ENCODE measurements at places on chromosomes 2 and 18.

GRCh38 chr2:145725876-145726275 lies 1206.0 kb upstream of the ZEB2 start:
- no peak for DNase-seq

DNA sequence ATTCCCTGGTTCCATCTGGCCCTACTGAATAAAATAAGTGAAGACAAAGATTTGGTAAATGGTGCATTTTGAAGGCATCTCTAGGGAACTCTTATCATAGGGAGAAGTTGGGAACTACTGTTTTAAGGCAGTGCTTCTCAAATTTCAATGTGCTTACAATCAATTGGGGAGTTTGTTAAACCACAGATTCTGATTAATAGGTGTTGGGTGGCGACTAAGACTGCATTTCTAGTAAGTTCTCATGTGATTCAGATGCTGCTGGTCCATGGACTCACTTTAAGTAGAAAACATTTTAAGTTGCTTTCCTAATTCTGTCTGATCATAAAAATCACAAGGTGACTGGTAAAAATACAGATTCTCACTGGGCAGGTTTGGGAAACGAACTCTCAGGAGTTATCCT lies 14.6 kb downstream of the FARSB start:
- peak; percentile 11 for DNase-seq

DNA sequence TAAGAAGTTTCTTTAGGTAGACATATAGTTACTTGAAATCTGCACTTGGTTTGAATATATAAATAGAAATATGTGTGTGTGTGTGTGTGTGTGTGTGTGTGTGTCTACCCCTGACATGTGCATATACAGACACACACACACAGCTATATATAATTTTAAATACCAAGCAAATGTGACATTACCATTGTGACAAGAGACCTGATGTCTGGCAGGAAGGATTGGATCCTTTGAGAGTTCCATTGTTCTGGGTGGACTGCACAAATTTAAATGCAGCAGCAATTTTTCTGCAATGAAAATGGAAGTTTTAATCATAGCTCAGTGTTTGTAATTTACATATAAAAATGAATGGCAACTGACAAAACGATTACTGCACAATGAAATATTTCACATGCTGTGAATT lies 87.8 kb upstream of the CCDC195 start:
- no peak for DNase-seq

- DNase-seq = peak; percentile 55
These were observed 45.6 kb upstream of the SLC14A2 start for GRCh38 chr18:45569566-45570275.

DNA sequence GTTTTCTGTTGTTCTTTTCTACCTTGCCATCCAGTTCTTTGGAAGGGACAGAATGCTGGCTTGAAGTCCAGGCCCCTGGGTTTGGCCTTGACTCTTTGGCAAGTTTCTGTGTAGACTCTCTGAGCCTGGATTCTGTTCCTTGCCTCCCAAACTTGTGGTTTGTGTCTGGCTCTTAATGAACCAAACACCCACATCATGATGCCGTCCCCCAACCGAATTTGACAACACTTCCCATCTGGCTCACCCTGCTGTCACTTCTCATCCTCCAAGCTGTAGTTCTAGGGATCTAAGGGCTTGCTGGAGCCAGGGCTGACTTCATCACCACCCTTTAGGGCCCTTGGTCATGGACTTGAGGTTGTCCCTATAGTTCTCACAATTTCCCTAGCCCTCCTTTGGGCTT lies 68.9 kb upstream of the CELF4 start:
- no peak for DNase-seq

DNA sequence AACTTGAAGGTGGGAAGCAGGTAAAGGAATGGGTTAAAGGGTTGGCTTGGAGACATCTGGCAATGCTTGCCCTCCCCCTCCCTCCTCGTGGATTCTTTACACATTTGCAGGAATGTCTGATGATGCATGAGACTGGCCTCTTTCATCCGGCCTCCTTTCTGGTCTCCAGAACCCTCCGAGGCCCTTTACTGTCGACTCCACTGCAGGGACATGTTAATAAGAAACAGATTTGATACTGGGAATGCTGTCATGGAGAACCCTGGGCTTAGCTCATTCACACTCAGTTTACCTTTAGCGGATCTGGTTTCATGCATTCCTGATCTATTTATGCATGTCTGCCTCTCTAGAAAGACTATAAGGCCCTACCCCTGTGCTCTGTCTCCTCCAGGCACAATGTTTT lies 238.7 kb downstream of the TGIF1 start:
- DNase-seq = peak; percentile 100

- no peak for DNase-seq
These were observed 18.3 kb upstream of the BMP10 start for GRCh38 chr2:68889500-68889899.

DNA sequence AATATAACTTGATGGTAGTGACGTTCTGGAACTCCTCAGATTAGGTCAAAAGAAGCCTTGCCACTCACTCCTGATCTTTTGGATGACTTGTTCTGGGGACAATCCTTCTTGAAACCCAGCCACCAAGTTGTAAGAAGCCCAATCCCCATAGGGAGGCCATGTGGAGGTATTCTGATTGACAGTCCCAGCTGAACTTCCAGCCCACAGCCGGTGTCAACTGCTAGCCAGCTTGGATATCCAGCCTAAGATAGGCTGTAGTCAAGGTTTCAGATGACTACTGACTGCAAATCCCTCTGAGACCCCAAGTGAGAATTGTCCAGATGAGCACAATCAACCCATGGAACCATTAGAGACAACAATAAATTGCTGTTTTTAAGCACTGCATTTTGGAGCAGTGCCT lies 31.4 kb downstream of the EIF2AK2 start:
- DNase-seq = no peak

DNA sequence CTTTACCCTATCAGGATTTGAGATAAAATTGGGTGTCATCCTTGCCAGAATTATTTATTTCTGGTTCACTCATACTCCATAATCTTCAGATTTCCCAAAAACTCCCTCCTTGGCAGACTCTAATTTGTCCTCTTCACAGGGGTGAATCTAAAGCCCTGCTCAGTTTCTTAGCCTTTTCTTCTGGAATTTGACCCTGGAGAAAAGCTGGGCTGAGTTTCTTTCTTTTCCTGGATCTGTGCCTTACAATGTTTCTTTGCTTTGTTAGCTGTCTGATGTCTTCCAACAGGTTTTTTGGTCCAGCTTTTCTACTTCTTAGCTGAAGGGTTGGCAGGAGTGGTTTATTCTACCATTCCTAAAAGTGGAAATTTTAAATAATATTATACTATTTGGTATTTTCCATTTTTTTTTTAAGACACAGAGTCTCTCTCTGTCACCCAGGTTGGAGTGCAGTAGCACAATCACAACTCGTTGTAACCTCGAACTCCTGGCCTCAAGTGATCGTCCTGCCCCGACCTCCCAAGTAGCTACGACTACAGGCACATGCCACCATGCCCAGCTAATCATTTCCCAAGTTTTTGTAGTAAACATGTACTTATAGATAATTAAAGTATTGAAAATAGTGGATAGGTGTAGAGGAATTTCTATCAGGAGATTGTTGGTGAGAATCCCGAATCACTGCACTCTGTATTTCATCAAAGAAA lies 138.4 kb upstream of the TWIST2 start:
- no peak for DNase-seq

DNA sequence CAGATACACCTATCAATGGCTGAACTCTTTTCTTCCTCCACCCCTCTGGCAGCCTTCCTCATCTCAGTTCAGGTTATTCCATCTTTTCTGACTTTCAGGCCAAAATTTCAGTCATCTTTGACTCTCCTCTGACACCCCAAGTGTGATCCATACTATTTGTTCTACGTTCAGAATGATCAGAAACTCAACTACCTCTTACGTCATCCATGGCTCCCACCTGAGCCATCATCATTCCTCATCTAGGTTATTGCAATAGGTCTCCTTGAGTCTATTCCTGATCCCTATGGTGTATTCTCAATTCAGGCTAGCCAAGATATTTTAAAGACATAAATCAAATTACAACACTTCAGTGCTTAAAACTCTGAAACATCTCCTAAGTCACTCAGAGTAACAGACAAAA lies 589.7 kb downstream of the ERBB4 start:
- no peak for DNase-seq

GRCh38 chr2:39486071-39486470 lies 49.0 kb upstream of the MAP4K3 start:
- no peak for DNase-seq

GRCh38 chr2:28333606-28334526 lies 58.8 kb upstream of the FOSL2 start:
- no peak for DNase-seq

All from fibroblast of upper back skin (primary cell).